Right cardiac atrium (tissue), 5 donors: ENCODE measurements at places on chromosomes 6 and 20. TPM values are rescaled to one million over a fixed set of nuclear protein-coding genes. Genes with fewer than 3 reads are reported as not detected.
A peak's percentile ranks its signal among the peaks of the same experiment; 100 is the strongest.

DNA sequence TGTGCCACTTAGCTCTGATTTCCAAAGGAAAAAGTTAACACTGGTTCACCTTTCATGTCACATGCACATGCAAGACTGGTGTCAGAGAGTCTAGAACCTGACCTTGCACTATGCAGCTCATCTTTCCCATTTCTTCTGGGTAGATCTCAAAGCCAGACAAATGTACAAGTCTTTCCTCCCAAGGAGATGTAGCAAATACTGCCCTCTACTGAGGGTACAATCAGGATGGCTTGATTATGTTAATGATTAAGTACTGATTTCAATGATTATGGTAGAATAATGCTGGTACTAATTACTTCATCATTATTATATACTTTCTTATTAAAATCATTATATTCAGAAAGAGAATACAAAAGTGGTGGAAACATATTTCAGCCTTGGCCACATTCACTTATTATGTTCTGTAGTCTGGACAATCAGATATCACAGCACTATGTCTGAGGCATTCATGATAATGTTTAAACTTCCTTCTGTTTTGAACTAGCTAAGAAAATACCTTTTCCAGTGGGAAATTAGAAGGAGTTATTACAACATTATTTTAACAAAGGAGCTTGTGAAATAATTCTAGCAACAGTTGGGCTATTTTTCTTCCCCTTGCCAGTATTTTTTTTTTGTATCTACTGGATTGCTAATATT is 68.5 kb upstream of the FOXO3 start:
- no peak for DNase-seq

DNA sequence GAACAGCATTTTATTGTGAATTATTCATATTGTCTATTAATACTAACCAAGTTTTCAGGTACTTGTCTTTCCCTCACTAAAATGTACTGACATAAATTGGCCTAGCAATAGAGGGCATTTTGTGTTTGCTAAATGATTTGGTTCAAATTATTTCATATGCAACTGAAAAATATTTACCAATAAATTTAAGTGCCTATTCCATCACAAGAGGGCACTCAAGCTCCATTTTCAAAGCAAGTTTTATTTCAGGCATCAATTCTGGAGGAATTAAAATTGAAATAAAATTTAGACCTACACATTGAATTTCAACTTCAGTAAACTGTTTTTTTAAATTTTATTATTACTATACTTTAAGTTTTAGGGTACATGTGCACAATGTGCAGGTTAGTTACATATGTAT is 114.3 kb upstream of the SYNCRIP start:
- no peak for DNase-seq

GRCh38 chr20:57270204-57270984 is 4.0 kb upstream of the BMP7 start:
- DNase-seq: no peak

The CST7 gene
- total RNA-seq: 0.76 TPM

GRCh38 chr6:170108456-170108855 is 182.4 kb downstream of the DLL1 start:
- DNase-seq: no peak

DNA sequence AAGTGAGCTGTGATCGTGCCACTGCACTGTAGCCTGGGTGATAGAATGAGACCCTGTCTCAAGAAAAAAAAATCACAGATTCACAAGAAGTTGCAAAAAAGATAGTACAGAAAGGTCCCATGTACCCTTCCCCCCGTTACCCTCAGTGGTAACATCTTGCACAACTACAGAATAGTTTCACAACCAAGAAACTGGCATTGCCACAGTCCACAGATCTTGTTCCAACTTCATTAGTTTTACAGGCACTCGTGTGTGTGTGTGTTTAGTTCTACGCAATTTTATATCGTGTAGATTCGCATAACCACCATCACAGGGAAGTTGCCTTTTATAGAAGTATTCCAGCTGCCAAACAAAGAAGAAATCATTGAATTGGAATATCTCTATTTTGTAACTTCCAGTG is 19.1 kb downstream of the SPATA2 start:
- no peak for DNase-seq

- DNase-seq: peak; percentile 92
Measured at GRCh38 chr20:33667676-33668465, 1.1 kb downstream of the ACTL10 start.

DNA sequence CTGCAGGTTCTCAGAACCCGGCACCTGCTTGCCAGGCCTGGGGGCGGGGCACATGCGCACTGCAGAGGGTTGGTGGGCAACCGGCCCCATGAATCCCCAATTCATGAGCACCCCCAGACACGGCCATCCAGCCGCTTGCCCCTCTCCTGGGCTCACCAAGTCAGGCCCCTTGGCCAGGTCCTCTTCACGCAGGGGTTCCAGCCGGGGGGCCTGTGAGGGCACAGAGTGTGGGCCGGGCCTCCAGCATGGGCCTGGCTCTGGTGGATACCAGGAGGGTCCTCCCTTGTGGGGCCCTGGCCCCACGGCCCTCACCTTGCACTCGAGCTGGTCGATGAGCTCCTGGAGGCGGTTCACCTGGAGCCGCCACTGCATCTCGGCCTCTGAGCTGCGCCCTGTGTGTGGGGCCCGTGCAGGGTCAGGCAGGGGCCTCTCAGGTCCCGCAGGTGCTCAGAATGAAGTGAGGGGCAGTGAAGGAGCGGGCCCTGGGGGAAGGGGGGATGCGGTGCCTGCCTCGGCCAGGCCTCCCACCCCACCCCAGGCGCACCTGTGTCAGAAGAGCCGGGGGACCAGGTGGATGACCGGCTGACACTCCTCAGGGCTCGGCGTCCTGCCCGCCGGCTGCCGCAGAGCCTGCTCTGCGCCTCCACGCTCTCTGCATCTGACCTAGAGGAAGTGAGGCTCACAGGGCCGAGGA is 2.6 kb upstream of the C20orf144 start:
- DNase-seq: no peak

The ZNF334 gene
- total RNA-seq: 1.8 TPM

The GRIK2 gene
- 10.4 TPM for total RNA-seq

The NKAPL gene
- total RNA-seq: 6.1 TPM

The SMOC2 gene
- total RNA-seq: 16.0 TPM

DNA sequence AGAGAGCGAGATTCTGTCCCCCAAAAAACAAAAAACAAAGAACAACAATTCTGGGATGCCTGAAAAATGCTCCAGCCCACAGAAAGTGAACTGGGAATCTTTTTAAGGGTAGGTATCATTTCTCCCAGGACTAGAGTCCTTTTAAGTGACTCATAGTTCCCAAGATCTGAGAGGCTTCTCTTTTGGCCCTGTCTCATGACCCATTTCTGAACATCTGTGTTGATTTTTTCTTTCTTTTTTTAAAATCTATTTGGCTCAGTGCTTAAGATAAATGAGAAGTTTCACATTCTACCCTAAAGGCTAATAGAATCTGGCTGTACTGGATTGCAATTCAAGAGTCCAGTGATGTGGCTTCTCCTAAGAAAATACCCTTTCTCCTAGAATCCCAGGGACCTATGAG is 217.6 kb upstream of the FOXQ1 start:
- DNase-seq: no peak

GRCh38 chr6:151807513-151808370 is at the start of gene ESR1:
Gene ESR1, plus strand, starts transcription at chr6:151807682. Its CDS starts 231 bp downstream, at chr6:151807913.
- DNase-seq: peak; percentile 69

The RWDD1 gene
- 68.2 TPM for total RNA-seq

DNA sequence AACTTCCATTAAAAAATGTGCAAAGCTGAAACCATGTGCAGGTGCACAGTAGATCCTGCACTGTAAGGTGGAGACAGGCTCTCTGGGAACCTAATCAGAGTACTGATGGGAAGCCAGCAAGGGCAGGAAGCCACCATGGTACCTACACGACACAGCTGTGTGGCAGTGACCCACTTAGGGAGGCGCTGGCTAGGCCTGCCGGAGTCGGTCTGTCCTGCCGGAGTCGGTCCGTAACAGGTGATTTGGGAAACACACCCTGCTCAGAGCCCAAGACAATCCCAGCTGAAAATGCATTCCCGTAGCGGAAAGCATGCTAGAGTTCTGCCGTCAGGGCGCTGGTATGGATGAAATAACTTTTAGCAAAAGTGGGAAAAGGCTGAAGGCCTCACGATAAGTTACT is 17.2 kb downstream of the TXNDC5 start:
- no peak for DNase-seq

DNA sequence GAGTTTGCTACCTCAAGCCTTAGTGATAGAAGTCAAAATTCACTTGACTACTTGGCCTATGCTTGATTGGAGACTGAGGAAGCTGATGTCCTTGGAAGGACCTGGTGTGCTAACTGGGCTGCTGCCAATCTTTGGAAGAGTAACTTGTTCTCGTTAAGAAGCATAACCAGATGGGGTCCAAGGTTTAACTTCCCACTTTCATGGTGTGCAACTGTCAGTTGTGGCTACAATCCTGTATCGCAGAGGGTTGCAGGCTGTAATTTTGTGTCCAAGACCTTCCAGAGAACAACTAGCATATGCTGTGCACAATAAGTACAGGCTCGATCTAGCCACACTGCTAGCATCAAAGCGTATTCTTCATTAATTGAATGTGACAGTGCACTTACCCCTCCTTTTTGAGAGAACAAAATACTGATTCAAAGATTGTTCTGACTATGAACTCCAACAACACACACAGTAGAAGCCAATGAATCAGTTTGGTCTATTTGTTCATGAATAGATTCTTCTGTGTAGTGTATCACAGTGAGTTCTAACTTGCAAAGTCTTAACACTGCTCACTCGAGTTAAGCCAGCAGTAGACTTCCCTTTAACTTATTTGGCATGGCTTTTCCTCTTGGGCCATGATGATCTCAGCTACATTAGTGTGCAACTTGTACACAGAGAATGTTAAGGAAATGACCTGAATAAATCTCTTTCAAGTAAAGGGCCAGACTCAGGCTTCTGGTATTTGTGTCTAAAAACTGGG is 15.8 kb upstream of the PLCB1 start:
- no peak for DNase-seq

DNA sequence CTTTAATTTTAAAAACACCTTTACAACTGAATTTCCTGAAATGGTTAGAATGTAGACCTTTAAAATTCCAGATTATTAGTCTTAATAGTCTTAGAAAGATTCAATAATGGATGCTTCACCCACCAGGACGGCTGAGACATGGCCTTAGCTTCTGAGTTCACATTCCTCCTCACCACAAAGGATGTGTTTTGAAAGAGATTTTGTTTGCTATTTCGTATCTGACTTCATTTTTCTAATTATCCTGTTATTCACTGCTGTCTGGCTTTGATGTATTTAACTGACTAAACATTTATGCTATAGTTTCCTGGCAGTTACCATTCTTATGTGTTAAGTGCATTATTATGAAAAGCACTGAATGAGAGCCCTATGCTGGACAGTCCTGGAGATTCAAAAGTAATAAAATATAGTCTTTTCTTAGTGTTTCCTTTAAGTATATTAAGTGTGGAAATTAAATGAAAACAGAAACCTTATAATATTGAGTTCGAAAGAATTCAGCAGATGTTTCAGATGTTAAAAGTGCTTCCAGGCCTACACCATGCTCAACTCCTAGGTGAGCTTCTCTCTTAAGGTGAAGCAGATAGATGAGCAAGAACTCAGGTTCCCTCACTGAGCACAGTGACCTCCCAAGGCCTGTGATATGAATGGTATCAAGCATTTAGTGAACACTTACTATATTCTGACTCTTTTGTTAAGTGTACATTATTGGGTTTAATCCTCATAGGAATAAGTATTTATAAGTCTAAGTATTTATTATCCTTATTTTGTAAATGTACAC is 40.3 kb downstream of the MAP3K4 start:
- no peak for DNase-seq

The CDH22 gene
- total RNA-seq: 5.3 TPM

DNA sequence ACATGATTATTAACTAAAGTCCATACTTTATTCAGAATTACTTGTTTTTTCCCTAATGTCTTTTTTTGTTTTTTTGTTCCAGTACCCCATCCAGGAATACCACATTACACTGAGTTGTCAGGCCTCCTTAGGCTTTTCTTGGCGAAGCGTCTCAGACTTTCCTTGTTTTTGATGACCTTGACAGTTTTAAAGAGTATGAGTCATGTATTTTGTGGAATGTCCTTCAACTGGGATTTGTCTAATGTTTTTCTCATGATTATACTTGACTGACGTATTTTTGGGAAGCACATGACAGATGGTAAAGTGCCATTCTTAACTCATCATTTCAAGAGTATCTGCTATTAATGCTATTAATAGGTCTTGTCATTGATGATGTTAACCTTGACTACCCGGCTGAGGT is 23.6 kb downstream of the ENPP1 start:
- no peak for DNase-seq

DNA sequence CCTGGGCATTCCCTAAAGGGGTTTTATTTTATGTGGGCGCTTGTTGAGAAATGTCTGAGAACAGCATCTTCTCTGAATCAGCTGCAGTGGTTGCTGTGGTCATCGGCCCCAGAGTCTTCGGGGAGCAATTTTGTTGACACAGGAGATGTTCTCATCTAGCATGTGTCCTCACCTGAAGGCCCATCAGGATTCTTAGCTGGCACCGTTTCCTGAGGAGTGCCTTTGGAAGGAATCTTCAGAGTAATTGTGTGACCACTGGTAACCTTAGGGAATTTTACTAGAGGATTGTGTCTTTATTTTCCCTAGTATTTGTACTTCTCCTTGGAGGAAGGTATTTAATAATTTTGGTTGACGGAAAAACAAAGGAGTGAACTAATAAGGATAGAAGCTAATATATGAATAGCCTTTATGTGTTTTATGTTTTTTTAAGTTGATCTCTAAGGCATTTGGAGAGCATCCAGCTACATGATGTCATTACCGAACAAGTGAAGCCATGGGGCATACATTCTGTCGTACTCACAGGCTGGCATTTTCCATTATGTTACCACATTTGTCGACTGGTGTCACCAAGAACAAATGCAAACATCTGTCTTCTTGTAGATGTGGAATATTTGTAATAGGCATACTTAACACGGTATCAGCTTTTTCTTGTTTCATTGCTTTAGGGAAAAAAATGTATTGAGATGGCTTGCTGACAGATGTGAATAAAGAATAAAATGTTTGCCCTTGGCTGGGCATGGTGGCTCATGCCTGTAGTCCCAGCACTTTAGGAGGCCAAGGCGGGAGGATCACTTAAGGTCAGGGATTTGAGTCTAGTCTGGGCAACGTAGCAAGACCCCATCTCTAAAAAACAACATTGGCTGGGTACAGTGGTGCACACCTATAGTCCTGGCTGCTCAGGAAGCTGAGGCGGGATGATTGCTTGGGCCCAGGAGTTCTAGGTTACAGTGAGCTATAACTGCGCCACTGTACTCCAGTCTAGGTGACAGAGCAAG is 41.9 kb downstream of the TULP4 start:
- no peak for DNase-seq
